Myometrial cell (primary cell): ENCODE measurements at places on chromosomes 16 and 17. TPM values are rescaled to one million over a fixed set of nuclear protein-coding genes. Genes with fewer than 3 reads are reported as not detected.

The KRTAP3-2 gene
- not detected in 2 replicates for total RNA-seq

The HSD11B2 gene
- not detected in 2 replicates for total RNA-seq

The RAC3 gene
- total RNA-seq = 27.1 and 38.8 TPM in 2 replicates

The CDRT15L2 gene
- total RNA-seq = not detected in 2 replicates

The UBE2O gene
- 9.2 and 11.7 TPM in 2 replicates for total RNA-seq

The RASL10B gene
- total RNA-seq = 4.6 TPM in 2 replicates

The NGFR gene
- not detected in 2 replicates for total RNA-seq

The OVCA2 gene
- total RNA-seq = 72.0 and 89.9 TPM in 2 replicates

The CDH3 gene
- total RNA-seq = 0.29 and 0.71 TPM in 2 replicates

The ZNF19 gene
- 1.1 and 11.5 TPM in 2 replicates for total RNA-seq

The RGS9 gene
- total RNA-seq = 2.7 and 3.5 TPM in 2 replicates

The CDT1 gene
- 18.6 and 29.4 TPM in 2 replicates for total RNA-seq

The SEC14L5 gene
- 0.18 TPM in 1 of 2 replicates, not detected in the other for total RNA-seq

The MT1F gene
- total RNA-seq = 6.2 TPM in 1 of 2 replicates, not detected in the other

The FAM171A2 gene
- 2.1 and 11.5 TPM in 2 replicates for total RNA-seq

The SLC5A11 gene
- total RNA-seq = not detected in 2 replicates

The HOXB13 gene
- total RNA-seq = not detected in 2 replicates

The TOX3 gene
- not detected in 2 replicates for total RNA-seq

The DNAH9 gene
- total RNA-seq = not detected in 2 replicates

The ZNF768 gene
- 21.9 and 29.4 TPM in 2 replicates for total RNA-seq

The GP1BA gene
- total RNA-seq = not detected in 2 replicates

The TNFRSF17 gene
- not detected in 2 replicates for total RNA-seq

The LCAT gene
- total RNA-seq = 5.5 and 6.0 TPM in 2 replicates

The ACSM3 gene
- 0.86 and 3.2 TPM in 2 replicates for total RNA-seq

The RILP gene
- total RNA-seq = 15.9 and 28.2 TPM in 2 replicates

The DLG4 gene
- 13.3 and 14.0 TPM in 2 replicates for total RNA-seq

The GUCY2D gene
- total RNA-seq = 0.89 and 1.4 TPM in 2 replicates

The MAPT gene
- under 0.01 TPM in 2 replicates for total RNA-seq
